ENCODE measurements at places on chromosomes 16 and 17.

- no peak for DNase-seq
Observed at GRCh38 chr17:17693253-17694168, 12.3 kb downstream of the RAI1 start.

DNA sequence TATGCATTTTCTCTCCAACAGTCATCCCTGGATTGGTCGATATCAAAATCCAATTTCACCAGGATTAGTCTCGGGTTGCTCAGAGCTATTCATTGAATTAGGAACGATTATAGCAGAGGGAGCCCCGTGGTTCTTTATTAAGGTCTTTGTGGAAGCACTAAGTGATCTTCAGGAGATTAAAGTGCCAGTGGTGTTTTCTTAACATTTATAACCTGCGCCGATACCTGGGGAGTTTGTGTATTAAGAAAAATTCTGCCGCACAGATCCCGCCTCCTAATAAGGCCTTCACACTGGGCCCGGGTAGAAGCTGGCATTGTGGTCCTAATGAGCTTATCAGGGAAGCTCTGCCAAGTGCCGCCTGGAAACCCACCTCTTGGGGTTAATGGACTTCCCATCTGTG lies 238.7 kb downstream of the RBFOX1 start:
- DNase-seq = no peak

DNA sequence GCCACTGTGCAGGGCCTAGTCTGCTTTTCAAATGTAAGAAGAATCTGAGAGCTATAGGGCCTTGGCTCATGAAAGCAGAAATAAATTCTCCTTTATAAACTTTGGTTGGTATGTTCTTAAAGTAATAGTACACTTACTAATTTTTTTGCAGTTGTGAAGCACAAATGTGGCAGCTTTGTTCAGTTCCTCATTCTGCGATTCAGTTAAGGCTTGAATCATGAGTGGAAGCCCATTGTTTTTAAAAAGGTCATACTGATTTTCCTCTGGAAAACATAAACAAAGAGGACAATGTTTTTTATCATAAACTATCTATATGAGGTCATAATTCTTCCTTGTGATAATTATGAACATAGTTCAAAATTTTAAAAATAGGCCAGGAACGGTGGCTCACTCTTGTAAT lies 23.6 kb upstream of the DYNC1LI2 start:
- DNase-seq = no peak

- DNase-seq = peak; percentile 100
Observed at GRCh38 chr17:18129041-18129502, 20.5 kb downstream of the MYO15A start.

- no peak for DNase-seq
Observed at GRCh38 chr17:73196500-73196899, 3.6 kb downstream of the COG1 start.

DNA sequence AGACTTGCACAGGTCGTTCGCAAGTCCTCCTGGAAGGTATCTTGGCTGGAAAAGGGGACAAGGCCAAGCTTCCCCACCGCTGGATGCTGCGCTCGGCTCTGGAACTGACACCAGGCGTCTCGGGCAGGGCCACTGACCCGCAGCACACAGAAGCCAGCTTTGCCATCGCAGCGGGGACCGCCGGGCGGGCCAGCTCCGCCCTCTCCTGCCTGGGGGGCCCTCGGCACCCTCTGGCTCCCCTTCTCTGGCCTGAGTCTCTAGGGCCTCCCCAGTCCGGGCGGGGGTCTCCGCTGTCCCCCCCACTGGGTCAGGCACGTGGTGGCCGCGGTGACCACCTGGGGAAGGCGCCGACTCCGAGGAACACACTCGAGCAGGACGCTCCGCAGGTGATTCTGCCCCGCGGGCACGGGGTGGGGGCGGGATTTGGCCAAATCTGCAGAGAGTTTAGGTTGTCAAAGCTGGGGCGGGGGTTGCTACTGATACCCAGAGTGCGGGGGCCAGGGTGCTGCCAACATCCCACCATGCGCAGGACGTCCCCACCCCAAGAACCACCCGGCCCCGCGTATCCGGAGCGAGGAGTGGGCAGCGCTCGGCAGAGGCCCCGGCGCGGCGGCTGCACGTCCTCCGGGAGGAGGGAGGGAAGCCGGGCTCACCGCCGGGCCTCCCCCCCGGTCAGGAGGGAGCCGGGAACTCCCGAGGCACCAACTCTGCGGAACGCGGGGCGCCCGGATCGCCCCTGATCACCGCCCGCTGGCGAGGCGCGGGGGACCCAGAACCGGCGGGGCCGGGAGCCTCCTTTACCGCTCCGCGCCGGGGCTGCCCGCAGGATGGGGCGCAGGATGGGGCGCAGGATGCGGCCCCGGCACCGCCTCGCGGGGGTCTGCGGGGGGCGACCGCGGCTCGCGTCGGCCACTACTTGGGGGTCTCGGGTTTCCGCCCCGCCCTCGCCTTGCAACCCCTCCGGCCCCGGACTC lies 744 bp upstream of the METRNL start:
- DNase-seq = no peak

DNA sequence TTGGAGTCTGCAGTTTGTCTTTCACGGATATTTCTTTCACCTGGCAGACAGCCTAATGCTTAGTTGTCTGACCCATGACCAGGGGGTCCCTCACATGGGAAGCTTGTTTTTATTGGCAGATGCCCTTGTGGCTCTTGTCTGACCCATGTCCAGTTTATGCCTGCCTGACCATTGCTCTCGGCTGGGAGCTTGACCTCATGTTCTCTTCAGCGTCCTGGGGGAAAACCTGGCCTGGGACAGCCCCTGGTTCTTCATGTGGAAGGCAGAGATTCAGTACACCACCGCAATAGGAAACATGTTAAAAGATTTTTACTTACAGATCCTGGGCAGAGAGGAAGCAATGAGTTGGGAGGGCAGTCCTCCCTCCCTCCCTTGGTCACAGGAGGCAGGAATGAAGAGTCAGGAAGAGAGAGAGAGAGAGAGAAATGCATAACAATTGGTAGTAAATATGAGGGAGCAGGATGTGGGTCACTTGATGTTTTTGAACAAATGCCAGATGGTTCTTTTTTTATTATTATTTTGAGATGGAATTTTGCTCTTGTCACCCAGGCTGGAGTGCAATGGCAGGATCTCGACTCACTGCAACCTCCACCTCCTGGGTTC lies 302.7 kb upstream of the MYOCD start:
- DNase-seq = no peak

DNA sequence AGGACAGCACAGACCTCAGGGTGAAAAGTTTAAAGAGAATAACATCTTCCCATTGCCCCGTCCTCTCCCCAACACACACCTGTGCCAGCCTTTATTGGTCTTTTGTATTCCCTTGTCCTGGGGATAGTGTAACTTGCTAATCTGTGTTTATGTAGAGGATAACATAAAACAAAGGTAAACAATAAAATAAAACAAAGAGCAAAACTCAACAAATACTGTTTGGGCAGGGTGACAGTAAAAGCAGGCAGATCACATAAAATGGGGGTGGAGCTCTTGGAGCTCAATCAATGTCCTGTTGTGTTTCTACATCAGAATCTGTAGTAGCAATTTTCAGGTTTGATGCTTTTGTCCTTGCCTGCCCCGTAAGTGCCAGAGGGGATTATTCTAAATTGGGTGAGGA lies 1939.7 kb downstream of the TP53TG3F start:
- DNase-seq = no peak

DNA sequence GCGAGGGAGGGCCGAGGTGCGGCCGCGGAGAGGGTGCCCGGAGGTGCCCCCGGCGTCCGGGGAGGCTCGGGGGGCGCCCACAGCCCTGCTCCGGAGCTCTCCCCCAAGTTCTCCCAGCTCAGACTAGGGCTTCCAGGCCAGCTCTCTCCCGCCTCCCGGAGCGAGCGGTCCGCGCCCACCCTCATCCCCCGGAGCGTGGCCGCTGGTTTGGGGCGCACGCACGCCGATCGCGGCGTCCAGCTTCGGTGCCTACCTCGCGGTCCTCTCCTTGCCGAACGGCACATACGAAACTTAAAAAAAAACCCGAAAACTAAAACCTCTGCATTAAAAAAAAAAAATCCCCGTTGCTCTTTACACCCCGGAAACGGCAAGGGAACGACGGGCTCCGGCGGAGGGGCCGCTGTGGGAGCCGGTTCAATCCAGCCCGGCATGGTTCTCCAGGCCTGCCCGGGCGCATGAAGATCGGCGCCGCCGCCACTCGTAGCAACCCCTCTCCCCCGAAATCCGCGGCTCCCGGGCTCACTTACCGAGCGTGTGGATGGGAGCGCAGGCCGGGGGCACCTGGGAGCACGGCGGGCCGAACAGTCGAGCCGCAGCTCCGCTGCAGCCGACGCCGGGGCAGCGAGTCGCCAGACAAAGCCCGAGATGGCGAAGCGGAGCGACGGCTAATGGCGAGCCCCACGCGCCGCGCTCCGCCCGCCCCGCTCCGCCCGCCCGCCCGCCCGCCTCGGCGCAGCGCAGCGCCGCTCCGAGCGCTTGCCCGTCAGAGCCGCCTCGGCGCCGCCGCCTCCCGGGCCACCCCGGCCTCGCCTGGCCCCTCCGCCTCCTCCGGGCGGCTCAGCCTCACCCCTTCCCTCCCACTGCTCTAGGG lies 973 bp upstream of the UBTF start:
- no peak for DNase-seq

GRCh38 chr16:53528797-53529196 lies 25.8 kb upstream of the AKTIP start:
- DNase-seq = no peak

GRCh38 chr17:80594431-80595269 lies 50.0 kb downstream of the RPTOR start:
- DNase-seq = no peak

DNA sequence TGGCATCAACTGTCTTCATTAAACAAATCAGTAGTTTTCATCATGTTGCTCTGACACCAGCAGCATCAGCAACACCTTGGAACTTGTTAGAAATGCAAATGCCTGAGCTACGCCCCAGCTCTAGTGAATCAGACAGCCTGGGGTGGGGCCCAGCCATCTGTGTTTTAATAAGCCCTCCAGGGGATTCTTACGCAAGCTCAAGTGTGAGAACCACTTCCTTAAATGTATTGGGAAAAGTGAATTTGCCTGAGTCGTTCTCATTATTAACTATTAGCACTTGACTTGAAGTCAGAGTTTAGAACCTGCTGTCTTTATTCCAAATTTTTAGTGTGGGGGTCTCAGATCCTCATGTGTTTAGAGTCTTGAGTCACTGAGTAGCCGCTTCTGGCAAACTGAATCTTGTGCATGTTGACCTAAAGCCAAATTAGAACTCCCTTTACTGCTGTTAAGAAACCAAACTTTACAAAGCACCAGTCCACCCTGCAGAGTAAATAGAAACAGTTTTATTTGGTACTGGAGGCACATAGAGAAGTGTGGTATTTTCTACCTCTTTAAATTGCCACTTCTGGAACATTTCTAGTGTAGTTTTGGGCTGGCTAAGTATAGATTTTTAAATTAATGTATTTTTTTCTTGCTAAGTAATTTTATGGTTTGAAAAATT lies 137.4 kb upstream of the COX10 start:
- no peak for DNase-seq

DNA sequence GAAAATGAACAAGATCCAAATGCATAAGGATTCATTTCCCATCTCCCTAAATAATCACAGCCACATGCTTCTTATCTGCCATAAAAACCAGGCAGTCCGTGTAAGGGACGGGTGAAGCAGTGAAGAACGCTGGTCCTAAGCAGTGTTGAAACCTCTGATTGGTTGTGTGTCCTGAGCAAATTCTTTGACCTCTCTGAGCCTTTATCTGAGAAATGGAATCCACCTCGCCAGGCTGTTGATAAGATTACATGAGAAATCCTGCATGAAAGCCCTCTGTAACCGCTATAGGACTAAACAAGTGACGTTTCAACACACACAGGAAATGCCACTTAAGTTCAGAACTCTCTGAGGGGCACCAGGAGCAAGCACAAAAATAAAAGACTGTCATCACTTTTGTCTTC lies 26.8 kb downstream of the GAS7 start:
- DNase-seq = no peak

DNA sequence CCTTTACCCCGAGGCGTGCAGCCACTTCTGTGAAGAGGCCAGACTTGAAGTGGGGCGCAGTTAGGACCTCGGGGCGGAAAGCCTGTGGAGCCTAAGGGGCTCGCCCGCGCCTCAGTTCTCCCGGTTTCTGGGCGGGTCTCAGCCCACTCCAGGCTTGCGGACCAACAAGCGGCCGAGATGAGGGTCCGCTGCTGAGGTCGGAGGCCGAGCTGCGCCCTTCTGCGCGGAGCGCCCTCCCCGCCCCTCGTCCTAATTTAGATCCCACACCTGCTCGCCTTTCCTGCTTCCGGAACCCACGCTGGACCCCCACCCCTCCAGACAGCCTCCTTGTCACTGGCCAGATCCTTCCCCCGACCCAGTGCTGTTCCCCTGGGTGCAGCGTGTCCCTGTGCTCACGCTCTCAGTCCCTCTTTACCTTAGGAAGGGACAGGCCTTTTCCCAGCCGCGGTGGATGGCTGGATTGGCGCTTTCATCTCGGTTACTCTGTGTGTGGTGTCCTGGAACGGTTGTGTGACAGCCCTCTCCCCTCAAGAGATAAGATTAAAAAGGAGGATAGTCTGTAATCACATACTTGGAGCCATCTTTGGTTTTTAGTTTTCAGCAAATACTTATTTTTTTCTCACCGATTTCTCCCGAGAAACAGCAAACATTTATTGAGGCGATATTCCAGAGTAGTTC lies 933 bp upstream of the ATXN7L3 start:
- no peak for DNase-seq

- DNase-seq = no peak
Observed at GRCh38 chr16:13923703-13924298, 3.8 kb downstream of the ERCC4 start.

- DNase-seq = no peak
Observed at GRCh38 chr16:9095171-9095570, 3.7 kb downstream of the HAPSTR1 start.

DNA sequence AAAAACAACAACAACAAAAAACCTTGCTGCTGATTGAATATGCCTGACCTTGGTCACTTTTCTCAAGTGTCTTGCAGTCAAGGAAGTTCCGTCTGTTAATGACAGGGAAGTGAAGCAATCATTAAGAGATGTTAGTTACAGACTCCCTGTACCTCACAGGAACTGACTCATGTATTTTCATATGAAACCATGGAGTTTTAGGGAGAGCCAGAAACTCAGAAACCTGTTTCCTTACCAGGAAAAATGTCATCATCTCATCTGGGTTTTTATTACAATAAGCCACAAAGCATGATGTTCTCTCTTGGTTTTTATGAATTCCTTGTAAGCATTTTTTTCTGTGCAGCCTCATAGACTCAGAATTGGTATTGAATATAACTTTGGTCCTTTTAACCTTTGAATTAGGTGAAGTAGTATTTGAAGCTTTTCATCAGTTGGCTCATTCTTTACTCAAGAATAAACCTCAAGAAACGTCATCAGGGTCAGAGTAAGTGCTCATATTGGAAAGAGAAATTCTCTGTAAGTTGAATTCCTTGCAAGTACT lies 10.3 kb downstream of the LYRM1 start:
- DNase-seq = no peak

DNA sequence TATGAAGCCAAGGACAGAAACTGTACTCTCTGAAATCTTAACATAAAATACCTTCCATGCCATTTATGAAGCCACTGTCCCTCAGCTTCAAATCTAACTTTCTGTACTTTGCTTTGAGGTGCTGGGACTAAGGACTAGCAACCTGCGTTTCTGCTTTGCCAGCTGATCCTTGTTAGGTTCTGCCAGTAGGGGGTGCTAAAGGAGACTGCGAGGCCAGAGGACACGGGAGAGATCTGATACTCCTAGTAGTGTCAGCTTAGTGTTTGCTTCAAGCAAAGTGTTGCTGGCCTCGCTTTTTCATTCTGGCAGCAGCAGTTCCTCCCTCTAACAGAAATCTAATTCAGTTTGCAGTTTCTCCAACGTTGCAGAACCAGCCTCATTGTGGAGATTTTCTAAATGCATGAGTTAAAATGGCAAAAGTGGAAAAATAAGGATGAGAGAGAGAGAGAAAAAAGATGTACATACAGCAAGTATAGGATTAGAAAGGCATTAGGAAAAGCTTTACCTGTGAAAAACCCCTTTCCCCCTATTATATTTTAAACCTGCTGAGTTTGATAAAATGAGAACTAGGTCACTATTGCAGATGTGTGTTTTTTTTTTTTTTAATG lies 297.5 kb downstream of the CA10 start:
- peak; percentile 43 for DNase-seq

Data from H54 (cell line).